NK-92 treated with Interleukin-12 subunit alpha and Interleukin-12 subunit beta, amount 100 ng/mL, for 24 hours (cell line): ENCODE measurements at places on chromosomes 4 and X.

GRCh38 chr4:61379406-61379805, 179.3 kb downstream of the ADGRL3 start:
- no peak for DNase-seq

DNA sequence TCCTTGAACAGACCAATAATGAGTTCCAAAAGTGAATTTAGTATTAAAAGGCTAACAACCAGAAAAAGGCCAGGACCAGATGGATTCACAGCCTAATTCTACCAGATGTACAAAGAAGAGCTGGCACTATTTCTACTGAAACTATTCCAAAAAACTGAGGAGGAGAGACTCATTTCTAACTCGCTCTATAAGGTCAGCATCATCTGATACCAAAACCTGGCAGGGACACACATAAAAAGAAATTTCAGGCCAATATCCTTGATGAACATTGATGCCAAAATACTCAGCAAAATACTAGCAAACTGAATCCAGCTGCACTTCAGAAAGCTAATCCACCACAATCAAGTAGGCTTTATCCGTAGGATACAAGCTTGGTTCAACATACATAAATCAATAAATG, 35.8 kb upstream of the USP46 start:
- no peak for DNase-seq

GRCh38 chrX:78330540-78330939, 3.1 kb upstream of the CYSLTR1 start:
- no peak for DNase-seq

GRCh38 chrX:155891446-155892210, 10.5 kb downstream of the VAMP7 start:
- DNase-seq: no peak
